NCI-H187 (cell line): ENCODE measurements at places on chromosomes 16 and 17.

DNA sequence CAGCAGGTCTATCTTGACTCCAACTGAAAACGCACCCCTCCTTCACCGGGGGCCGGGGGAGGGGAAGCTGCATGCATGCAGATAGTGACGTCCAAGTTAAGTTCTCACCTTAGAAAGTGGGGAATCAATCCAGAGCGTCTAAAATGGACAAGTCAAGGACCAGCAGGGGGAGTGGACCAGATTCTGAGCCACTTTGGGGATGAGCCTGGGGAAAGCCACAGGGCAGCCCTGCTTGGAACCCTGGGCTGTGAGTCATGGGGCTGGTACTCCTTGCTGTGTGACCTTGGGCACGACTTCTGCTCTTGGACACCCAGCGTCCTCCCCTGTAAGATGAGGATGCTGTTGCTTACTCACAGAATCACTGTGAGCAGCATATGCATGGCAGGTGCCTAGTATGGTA, 9.1 kb downstream of the TNFRSF13B start:
- DNase-seq: no peak

DNA sequence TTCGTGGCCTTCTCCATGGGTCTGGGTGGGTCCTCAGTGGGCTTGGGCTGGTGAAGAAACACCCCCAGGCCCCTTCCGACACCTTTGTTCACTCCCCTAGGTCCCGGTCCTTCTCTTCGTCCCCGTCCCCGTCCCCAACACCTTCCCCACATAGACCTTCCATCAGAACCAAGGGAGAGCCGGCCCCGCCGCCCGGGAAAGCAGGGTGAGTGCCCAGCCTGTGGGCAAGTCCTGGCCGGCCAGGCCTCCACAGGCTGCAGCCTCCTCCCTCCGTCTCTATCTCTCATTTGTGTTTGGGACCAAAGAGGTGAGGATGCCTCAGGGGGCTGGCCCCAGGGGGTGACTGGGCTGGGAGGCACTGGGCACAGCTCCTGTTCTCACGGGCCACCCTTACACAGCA, 14.5 kb upstream of the IL17C start:
- no peak for DNase-seq

GRCh38 chr16:80337786-80338185, 203.0 kb upstream of the DYNLRB2 start:
- no peak for DNase-seq

DNA sequence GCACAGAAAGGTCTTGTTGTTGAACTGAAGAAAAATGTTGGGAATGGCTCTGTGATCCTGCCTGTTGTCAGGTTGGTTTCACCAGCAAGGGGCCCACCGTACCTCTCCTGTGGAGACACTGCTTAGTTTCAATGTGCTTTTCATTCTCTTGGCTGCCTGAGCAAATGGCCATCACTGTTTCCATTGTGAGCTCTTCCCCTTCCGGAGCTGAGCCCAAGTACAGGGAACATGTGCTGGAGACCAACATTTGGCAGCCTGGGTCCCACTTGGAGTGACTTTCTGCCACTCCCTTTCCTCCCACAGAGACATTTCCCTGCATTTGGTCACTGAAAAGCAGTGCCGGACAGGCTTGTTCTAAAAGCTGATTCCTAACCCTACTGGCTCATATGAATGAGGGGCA, 23.1 kb downstream of the GABARAPL2 start:
- DNase-seq: no peak

- DNase-seq: no peak
Measured at GRCh38 chr16:87092958-87093357, 224.2 kb downstream of the C16orf95 start.

DNA sequence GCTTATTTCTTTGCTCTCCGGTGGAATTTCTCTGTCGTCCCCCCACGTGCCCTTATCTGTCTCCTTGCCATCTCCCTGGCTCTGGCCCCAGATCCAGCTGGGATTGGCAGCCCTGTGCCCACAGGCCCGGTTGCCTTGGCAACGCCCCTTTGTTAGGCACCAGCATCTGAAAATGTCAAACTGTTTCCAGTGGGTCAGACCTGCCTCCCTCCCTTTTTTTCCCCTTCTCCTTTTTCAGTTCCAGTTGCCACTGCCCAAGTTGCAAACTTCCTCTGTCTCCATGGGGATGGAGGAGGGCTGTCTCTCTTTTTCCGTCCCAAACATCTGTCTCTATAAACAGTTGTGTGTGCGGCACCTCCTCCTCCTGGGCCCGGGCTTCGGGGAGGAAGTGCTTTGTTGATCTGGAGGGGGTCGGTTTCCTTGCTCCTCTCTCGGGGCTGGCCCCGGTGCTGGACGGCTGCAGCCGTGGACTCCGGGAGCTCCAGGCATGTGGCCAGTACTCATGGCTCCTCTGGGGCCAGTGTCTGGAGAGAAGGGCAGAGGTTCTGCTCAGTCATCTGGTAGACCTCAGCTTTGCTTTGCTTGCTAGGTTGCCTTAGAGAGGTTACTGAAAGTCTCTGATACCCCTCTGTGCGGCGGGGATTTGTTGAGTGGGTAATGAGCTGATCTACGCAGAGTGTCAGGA, 35.3 kb downstream of the SOCS3 start:
- no peak for DNase-seq

DNA sequence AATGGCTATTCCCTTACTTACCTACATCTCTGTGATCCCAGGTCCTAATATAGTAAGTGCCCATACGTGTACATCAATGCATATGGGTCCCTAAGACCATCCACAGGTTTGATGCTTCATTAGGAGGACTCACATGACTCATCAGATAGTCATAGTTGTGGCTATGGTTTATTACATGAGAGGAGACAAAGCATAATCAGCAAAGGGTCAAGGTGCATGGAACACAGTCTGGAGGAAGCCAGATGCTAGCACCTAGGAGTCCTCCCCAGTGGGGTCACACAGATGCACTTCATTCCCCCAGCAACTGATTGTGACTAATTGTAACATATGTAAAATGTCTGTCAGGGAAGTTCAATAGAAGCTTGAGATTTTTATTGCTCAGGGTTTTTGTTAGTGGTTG, 42.8 kb downstream of the PHKB start:
- DNase-seq: no peak

DNA sequence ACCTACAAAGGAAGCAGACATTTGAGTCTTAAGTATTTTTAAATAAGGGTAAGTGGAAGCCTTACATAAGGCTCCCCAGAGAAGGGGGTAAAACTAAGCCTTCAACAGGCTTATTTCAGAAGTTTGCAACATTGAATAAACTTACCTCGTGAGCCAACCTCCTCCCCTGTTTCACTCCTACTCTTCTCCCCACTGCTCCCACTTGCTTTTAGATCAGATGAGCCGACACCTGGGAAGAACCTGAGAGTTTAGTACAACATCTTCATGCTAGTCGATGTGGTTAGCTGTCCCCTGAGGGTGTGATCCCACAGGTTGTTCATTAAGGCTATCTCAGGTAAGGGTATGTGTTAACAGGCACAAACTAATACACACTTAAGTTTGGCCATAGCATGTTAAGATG, 13.8 kb downstream of the ZP2 start:
- DNase-seq: no peak

- DNase-seq: no peak
Measured at GRCh38 chr16:66508914-66509496, 40.9 kb downstream of the TK2 start.

DNA sequence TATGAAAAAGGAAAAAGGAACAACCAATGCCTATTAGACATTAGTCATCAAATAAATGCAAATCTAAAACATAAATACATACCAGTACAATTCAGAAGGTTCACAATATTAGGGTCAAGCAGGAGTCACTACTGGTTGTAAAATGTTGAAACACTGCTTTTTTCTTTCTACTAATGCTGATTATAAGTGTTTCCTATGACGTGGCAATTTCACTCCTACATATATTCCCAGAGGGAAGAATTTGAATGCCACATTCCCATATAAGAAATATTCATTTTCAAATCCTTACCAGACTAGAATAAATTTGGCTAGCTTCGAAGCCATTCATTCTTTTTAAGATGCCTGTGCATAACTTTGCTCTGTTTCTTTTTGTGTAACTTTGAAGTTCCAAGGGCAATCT, 2.6 kb upstream of the KRTAP9-2 start:
- DNase-seq: no peak

- DNase-seq: no peak
Measured at GRCh38 chr16:28865722-28866453, 2.2 kb downstream of the SH2B1 start.

DNA sequence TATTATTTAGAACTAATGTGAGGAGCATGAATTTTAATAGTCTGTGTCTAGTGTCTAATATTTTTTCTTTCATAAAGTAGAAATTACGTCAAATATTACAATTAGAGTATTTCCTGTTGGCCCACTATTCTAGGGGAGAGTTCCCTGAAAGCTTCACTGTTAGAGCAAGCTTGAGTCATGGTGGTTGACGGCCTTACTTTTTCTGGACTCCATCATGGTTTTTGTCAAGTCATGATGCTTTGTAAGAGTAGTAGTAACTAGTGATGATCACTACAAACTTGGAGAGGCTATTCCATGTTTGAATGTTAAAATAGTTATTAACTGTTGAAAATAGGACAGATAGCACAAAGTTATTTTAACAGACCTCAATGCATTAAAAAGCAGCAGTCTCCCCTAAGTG, 1.7 kb downstream of the PSMD11 start:
- DNase-seq: no peak

DNA sequence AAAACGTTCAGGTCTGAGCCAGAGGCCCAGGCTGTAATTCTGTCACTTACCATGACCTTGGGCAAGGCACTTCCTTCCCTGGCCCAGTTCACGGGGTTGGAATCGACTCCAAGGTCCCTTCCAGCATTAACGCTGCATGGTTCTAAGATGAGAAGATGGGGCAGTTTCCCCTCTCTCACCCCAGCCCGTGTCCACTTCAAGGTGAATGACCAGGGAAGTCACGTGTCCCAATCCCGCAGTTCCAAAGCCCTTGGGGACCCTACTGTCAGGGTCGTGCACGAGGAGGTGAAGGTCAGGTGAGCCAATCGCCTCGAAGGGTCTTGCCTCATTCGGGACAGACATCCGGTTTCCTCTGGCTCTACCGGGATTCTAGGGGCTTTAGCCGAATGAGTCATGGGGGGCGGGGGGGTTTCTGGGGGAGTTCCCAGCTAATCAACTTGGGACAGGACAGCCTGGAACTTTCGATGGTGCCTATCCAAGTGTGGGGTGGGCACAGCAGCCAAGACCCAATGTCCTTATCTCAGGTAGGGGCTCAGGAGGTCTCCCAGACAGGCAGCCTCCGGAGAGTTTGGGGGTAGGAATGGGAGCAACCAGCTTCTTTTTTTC, 762 bp upstream of the CSF3 start:
- no peak for DNase-seq

GRCh38 chr16:85144026-85144915, 32.0 kb upstream of the CIBAR2 start:
- no peak for DNase-seq

- no peak for DNase-seq
Measured at GRCh38 chr17:27473748-27474609, 17.7 kb downstream of the KSR1 start.

DNA sequence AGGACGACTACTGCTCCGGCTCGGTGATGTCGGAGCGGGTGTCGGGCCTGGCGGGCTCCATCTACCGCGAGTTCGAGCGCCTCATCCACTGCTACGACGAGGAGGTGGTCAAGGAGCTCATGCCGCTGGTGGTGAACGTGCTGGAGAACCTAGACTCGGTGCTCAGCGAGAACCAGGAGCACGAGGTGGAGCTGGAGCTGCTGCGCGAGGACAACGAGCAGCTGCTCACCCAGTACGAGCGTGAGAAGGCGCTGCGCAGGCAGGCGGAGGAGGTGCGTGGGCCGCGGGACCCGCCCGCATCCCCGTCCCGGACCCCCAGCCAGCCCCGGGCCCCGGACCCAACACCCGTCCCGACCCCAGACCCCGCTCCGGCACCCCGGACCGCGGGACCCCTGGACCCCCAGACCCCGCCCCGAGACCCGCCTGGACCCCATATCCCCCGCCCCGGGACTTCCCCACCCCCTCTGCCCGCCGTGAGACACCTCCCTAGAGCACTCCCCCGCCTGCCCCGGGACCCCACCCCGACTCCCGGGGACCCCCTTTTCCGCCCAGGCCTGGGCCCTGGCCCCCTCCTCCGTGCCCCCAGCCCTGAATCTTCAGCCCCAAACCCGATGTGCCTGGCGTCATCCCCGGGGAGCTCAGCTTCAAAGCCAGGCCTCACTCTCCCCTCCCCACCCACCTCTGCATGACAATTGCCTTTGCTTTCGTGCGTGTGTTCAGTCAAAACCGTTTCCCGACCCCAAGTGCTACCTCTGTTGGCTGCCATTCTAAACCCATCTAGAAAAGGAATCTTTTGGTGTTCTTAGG, 594 bp downstream of the MAPK8IP3 start:
- DNase-seq: no peak

- no peak for DNase-seq
Measured at GRCh38 chr16:67679935-67680897, 13.6 kb downstream of the C16orf86 start.

GRCh38 chr16:9090101-9090959, 1.1 kb upstream of the HAPSTR1 start:
- DNase-seq: no peak

DNA sequence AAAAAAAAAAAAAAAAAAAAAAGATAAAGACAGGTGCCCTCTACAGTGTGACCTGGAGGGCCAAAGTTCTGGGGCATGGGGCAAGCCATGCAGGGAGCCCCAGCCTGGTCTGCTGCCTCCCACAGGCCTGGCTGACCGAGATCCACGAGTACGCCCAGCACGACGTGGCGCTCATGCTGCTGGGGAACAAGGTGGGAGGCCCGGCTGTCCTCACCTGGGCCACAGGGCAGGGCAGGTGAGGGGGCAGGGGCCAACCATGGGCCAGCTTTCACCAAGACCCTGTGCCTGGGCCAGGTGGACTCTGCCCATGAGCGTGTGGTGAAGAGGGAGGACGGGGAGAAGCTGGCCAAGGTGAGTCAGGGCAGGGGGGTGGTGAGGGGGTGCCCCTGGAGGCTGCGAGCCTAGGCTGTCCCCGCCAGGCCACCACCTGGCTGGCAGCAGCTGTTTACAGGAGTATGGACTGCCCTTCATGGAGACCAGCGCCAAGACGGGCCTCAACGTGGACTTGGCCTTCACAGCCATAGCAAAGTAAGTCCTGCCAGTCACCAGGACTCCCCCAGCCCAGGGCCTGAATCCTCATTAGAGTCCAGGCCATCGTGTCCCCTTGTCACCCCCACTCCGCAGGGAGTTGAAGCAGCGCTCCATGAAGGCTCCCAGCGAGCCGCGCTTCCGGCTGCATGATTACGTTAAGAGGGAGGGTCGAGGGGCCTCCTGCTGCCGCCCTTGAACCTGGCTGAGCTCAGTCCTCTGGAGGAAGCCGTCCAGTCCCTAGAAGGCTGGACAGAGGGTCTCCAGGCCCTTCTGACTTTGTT, 2.7 kb upstream of the TRAF7 start:
- DNase-seq: no peak

- no peak for DNase-seq
Measured at GRCh38 chr16:89020925-89021595, 44.1 kb upstream of the CBFA2T3 start.
